ENCODE measurements at places on chromosomes 3 and 15.

DNA sequence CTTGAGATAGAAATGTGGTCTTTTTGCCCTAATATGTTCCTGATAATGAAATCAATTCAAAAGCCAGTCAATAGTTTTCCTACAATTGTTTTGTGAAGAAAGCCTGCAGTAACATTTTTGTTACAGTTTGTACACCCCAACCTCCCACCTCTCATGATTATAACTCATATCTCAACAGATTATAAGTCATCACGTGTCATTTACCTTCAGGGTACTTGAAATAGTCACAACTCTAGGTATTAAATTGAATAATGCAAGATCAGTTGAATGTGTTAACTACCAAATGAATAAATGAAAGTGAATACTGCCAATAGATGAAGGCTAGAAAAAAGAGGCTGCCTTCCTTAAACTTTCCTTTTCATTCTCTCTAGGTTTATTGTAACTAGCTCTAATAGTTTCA, 32.9 kb upstream of the CTDSPL2 start:
- no peak for DNase-seq

DNA sequence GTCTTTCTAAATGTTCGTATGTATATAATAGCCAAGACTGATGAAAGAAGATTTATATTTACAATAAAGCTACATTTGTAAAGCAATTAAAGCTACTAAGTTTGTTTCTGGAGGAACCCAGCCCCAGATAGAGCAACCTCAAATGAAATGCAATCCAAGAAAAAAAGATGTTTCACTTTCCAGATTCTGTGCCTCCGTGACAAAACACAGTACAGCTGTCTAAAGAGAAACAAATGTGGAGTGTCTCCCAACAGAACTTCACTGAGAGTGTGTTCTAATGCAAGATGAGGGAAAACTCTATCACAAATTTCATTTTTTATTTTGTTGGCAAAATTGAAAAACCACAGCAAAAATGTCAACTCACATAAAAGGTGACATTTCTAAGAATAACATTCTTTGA, 317.0 kb downstream of the OCA2 start:
- DNase-seq: no peak

GRCh38 chr3:70856414-70857162, 544.1 kb upstream of the MDFIC2 start:
- DNase-seq: no peak

DNA sequence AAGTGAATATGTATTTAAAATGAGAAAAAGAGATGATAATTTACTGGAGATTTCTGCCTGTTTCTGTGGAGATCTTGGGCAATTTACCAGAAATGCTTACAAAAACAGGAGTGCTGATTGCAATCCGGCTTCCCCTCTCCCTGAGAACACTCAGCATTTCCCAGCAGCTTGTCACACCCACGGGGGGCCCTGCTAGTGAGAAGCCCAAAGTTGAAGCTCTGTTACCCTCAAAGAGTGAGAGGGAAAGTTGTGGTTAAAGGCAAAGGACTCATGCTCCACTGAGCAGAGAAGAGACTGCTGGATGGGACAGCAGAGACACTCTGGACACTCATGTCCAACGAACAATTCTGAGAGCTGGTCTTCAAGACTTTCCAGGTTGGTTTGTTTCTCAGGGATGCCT, 2.9 kb downstream of the MCTP2 start:
- DNase-seq: peak; percentile 57

- DNase-seq: no peak
Measured at GRCh38 chr15:100951965-100952364, 32.8 kb downstream of the LRRK1 start.

DNA sequence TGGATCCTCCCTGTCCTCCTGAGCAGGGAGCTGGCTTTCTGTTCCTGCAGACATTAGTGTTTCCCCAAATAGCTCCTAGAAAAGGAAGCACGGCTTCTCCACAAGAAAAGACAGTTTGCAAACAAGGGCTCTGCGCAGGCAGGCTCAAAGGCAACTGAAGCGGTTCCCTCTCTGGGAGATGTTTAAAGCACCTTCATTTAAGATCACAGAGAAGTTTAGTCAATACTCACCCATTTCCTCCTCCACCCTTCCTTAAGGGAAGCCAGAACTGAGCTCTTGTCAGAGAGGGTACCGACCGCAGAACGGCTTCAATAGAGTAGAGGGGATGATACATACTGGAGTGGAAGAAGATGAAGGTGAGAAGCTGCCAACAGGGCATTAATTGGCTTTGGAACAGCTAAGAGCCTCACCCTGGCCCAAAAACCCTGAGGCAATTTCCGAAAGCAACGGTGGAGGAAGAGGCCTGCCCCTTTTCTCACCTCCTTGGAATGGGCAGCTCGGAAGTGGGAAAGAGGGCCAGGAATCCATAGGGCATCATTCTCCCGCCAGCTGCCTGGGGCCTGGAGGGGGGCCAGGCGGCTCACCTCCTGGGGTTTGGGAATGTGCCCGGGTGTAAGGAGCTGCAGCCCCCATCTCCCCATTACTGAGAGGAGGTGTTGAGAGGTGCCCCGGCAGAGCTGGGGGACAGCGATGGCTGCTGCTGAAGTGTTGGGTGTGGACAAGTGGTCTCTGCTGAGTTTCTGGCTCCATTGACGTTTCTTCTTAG, 4.8 kb upstream of the EPHB3 start:
- DNase-seq: no peak

DNA sequence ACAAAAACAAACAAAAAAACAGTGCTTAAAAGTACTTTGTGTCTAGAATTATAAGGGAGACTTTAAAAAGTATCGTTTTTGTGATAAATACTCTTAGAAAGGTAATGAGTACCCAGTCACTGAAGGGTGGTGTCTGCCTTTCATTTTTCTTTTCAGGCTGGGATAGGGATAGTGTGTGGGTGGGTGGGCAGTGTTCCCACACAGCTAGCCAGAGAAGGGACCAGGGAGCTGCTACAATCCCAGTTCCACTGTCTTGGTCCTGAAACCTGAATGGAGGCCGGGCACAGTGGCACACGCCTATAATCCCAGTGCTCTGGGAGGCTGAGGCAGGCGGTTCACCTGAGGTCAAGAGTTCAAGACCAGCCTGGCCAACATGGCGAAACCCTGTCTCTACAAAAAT, 2.1 kb downstream of the GK5 start:
- no peak for DNase-seq

- no peak for DNase-seq
Measured at GRCh38 chr3:53156368-53156834, 4.6 kb upstream of the PRKCD start.

Measured in activated T-cell treated with anti-CD3 and anti-CD28 coated beads for 48 hours (primary cell).